ENCODE measurements at places on chromosomes 6 and 20. TPM values are rescaled to one million over a fixed set of nuclear protein-coding genes. Genes with fewer than 3 reads are reported as not detected.

- peak; percentile 74 for DNase-seq
These were observed 1.5 kb downstream of the WDR27 start for GRCh38 chr6:169700296-169700695.

Gene CCM2L
- not detected for total RNA-seq

GRCh38 chr20:58573986-58574385 is 58.8 kb upstream of the APCDD1L start:
- DNase-seq = no peak

- DNase-seq = peak; percentile 69
These were observed 707.0 kb downstream of the EPM2A start for GRCh38 chr6:145028144-145028818.

GRCh38 chr20:12113468-12114371 is 196.0 kb downstream of the BTBD3 start:
- peak; percentile 1 for DNase-seq

DNA sequence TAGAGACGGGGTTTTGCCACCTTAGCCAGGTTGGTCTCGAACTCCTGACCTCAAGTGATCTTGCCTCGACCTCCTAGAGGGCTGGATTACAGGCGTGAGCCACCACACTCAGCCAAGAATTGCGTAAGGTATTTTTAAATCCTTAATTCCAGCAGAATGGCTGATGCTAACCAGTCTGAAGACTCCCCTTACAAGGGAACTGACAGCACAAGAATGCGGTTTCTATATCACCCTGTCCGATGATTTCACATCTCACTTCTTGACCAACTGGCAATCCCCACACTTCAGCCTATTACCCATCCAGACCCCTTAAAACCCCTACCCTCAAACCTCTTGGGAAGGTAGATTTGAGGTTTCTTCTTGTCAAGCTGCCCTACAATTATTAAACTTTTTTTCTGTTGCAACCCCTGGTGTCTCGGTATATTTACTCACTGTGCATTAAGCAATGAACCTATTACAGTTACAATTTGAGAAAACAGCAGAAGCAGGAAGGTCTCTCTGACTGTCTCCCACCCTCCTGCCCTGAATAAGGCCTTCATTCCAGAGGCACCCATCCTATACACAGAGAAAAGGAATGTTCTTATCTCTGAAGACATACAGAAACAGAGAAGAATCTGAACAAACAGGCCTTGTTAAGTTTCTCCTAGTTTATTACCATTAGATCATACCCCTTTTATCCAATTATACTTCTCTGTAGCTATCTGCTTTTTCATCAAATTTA is 164.9 kb downstream of the ARHGAP18 start:
- DNase-seq = no peak

DNA sequence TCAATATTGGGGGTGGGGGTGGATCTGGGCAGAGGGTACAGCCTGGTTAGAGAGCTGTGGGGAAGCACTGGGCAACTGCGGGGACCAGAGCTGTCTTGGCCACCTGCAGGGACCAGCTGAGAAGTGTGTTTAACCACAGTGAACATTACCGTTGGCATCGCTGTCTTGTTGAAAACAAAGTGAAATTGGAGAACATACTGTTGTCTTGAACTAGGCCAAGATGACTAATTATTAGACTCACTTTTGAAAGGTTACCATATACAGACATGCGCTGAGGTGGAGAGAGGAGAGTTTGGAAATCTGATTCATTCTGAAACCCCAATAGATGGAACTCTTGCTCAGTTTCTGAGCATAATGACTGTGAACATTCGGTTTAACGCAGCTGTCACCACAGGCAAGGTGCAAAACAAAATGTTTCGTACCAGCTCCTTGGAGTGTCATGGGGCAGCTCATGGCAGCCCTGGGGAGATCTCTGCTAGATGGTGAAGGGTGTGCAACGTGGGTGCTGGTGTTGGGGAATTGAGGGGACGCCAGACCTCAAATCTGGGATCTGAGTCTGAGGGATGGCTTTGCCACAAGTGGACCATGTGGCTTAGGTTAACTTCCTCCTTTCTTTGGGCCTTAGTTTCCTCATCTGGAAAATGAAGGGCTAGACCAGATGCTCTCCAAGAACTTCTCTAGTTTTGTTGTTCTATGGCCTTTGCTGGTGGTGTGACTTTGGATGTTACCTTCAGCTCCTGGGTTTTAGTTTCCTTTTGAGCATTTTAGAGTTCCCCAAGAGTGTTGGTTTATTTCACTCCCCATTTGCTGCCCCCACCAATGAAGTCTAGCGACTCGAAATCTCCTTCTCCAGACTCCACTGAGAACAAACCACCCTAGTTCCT is 24.6 kb upstream of the GTSF1L start:
- peak; percentile 83 for DNase-seq

Gene TRIM31
- total RNA-seq = not detected

Gene SSTR4
- total RNA-seq = not detected
